ENCODE measurements at places on chromosomes 5 and 9. TPM values are rescaled to one million over a fixed set of nuclear protein-coding genes. Genes with fewer than 3 reads are reported as not detected.

The STC2 gene
- total RNA-seq = 10.3 TPM

DNA sequence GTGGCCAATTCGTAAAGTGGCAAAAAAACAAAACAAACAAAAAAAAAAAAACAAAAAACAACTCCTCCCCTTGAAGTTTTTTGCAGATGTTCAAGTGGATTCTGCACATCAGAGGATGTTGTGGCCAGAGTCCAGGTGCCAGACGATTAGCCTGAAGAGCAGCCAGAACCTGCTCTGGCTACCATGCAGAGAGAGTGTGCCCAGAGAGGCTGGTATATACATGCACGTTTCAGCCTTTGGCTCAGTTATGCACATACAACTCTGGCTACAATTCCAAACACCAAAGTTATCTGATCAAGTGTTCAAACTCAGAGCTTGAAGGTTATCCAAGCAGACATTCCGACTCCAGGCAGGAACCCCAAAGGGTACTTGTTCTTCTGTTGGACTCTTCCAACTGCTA is 34.7 kb downstream of the GGTA1 start:
- DNase-seq = no peak

DNA sequence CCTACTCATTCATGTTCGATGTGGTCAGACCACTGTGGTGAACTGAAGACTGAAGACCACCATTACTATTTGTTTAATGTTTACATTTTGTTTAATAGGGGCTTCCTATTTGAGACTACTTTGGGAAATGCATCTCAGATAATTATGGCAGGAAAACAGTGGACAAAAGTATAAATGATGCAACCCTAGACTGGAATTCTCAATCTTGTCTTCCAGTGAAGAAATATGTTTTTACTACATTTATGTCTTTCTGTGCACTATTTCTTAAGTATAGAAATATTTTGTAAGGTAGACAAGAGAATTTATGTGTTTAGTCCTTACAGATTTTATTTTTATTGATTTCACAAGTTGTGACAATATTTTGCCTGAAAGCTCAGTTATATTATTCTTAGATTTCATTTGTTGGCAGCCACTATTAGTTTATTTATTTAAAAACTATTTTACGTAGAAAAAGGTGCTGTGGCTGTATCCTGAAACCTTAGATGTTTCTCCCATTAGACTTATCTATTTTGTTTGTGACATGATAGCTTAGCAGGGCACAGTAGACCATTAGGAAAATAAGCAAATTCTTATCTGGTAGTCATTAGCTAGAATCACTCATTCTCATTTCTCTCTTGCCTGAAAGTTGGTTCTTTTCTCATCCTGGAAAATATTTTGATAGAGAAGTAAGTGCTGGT is 39.4 kb upstream of the MRPS30 start:
- no peak for DNase-seq

- no peak for DNase-seq
These were observed 351.2 kb upstream of the C9orf72 start for GRCh38 chr9:27924502-27924901.

DNA sequence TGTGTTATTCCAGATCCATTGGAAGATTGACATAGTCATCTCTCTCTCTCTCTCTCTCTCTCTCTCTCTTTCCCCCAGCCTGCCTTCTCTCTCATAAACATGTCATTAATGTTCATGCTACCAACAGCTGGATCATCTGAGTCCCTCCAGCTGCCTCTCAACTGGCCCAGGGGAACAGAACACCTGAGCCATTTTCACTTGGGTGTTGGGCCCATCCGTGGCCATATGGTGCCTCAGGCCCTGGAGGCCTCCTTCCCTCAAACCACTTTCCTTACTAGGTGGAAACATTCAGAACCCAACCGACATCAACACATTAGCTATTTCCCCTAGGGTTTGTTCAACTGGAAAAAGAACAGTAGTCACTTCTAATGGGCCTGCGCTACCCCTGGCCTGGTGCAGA is 196.2 kb downstream of the FRMD3 start:
- no peak for DNase-seq

- DNase-seq = no peak
These were observed 180.5 kb downstream of the CEMIP2 start for GRCh38 chr9:71587576-71588362.

The TMEM174 gene
- not detected for total RNA-seq

The KCNT1 gene
- 0.12 TPM for total RNA-seq

DNA sequence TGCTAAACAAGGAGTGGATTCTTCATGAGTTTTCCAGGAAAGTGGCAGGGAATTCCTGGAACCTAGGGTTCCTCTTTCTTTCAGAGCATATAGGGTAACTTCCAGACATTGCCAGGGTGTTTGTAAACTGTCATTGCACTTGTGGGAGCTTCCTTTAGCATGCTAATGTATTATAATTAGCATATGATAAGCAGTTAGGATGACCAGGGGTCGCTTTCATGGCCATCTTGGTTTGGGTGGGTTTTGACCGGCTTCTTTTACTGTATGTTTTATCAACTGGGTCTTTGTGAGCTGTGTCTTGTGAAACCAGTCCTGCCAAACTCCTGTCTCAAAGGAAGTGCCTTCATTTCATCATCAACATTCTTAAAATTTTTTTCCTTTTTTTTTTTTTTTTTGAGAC is 11.9 kb upstream of the MELK start:
- no peak for DNase-seq

DNA sequence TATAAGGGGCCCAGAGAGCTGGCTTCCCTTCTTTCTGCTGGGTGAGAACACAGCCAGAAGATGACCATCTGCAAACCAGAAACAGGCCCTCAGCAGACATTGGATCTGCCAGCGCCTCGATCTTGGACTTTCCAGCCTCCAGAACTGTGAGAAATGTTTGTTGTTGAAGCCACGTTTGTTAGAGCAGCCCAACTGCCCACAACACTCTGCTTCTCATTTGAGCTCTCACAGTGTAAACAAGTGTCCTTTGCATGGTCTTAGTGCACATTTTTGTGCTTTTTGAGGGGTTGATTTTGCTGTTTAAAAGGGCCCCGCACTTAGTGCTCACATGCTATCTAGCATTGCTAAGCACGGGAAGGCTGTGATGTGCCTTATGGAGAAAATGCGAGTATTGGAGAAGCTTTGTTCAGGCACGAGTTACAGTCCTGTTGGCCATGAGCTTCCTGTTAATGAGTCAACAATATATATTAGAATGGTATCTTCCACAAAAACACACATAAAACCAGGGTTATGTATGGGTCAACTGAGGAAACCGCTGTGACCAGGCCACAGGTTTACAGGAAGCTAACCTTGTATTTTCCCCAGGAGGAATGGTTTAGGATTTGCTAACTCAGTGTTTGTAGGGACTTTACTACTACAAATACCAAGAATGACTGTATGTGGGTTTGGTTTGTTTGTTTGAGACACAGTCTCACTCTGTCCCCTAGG is 11.9 kb downstream of the CMBL start:
- DNase-seq = no peak

- DNase-seq = no peak
These were observed 38.3 kb downstream of the SLC1A3 start for GRCh38 chr5:36644727-36645126.
